ENCODE measurements at places on chromosomes 11 and 22. TPM values are rescaled to one million over a fixed set of nuclear protein-coding genes. Genes with fewer than 3 reads are reported as not detected.

DNA sequence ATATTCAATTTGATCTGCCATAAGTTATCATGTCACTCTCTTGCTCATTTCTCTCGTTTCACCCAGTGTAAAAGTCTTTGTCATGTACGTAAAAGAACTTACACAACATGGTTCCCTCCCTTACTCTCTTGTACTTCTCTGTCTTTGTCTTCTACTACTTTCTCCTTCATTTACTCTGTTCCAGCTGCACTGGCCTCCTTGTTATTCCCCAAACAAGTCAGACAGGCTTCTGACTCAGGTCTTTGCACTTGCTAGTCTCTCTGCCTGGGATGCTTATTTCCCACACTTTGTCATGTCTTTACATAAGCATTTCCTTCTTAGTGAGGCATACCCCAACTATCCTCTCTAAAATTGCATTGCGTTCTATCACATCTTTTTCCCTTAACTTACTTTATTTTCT, 117.3 kb downstream of the CYP2R1 start:
- no peak for DNase-seq

GRCh38 chr11:924406-925157, 1.1 kb upstream of the AP2A2 start:
- DNase-seq = no peak

GRCh38 chr11:93747122-93747521, 5.7 kb downstream of the C11orf54 start:
- DNase-seq = no peak

DNA sequence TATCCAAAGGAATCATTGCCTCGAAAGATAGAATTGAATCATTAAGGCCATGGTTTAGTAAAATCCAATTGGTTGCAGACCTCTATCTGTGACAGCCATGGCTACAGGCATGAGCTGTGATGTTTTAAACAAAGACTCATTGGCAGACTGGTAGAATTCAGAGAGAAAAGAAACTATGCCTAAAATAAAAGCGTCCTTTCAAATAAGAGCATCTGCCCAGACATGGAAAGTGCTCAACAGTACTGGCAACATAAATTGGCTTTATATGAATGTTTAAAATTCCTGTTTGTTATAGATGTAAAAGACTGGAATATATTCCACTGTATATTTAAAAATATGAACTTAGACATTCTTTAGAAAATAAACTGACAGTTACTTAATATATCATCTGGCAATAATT, 2034.2 kb downstream of the LRRC4C start:
- DNase-seq = no peak

DNA sequence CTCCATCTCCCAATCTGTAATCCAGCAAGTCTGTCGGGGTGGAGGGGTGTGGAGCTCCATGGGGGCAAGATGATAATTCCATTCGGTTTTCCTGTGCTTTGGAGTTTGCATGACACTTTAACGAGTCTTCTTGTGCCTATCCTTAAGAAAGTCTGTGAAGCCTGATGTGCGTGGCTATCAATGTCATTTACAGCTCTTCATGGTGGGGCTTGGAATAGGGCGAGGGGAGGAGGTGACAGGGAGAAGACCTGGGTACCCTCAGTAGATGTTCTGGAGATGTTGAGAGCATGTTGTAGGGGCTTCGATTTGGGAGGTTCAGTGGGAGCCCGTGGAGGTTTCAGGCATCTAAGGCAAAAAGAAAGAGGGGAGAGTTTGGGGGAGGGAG, 579 bp upstream of the PHLDB1 start:
- DNase-seq = no peak

- DNase-seq = no peak
These were observed 24.0 kb downstream of the SWAP70 start for GRCh38 chr11:9687711-9688477.

DNA sequence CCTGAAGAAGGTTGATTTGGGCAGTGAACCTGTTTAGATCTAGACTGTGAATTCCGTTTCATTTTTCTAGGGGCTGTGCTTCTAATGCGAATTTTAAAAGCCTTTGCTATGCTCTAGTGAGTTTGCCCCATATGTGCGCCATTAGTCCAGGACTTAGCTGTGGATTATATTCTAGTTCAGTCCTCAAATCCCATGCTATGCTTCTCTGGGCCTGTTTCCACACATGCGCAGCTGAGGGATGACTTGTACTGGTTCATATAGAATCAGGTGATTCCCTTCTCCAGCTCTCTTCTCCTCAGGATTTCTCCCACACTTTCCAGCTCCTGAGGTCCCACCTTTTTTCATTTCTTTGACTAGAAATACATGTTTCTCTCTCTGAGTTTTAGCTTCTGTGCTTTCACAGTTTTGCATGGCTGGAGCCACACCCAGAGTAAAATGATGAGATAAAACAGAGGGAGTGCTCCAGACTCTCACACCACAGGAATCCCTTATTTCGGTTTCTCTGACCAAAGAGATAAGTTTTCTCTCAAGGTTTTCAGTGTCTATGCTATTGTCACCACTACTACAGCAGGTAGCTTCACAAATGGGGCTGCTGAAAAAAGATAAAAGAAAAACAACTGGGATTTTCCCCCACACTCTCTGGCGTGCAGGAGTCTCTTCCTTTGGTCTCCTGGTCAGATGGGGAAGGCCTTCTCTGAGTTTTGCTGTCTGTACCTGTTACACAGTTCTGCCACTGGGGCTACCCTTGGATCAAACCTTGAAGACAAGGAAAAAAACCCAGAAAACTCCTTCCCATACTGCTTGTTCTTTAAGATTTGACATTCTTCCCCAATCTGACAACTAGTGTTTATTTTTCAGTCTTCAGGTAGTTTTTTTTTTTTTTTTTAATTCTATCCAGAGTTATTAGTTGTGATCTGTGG, 96.2 kb upstream of the TEAD1 start:
- DNase-seq = no peak

The PATE2 gene
- not detected for total RNA-seq

GRCh38 chr11:108142304-108142703, 20.9 kb downstream of the ACAT1 start:
- no peak for DNase-seq

GRCh38 chr22:31969789-31970489, 25.6 kb downstream of the YWHAH start:
- DNase-seq = peak; percentile 82

DNA sequence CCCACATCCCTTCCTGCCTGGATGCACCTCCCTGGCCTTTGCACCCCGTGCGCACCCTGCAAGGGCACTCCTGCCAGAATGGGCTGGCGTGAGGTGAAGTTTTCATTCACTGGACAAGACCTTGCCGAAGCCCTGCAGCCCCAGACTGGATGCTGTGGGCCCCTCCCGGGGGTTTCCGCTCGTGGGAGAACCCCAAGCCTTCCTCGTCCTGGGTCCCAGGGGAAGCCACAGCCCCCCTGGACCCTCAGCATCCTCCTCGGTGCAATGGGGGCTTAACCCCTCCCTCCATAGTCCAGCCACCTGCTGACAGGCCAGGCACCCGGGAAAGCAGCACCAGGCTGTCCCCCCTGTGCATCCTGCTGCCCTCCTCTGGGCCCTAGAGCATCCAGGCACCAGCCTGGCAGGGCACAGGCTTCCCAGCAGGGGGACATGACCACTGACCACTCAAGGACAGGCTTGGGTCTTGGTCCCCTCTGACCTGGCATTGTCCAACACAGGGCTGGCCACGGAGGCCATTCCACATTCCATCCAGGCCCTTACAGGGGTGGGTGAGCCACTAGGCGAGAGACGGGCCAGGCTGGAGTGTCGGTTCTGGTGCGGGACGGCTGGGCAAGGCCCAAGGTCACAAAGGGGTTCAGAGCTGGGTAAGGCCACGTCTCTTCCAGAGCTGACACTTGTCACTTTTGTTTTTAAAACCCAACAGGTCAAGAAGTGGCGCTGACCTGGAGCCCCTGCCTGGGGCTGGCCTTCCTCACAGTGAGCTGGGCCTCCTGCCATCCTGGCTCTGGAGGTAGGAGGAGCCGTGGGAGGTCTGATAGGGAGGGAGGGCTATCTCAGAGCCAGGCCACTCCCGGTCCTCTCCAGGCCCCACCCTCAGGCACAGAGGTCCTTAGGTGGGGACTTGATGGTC, 41.5 kb upstream of the PPARA start:
- DNase-seq = no peak

DNA sequence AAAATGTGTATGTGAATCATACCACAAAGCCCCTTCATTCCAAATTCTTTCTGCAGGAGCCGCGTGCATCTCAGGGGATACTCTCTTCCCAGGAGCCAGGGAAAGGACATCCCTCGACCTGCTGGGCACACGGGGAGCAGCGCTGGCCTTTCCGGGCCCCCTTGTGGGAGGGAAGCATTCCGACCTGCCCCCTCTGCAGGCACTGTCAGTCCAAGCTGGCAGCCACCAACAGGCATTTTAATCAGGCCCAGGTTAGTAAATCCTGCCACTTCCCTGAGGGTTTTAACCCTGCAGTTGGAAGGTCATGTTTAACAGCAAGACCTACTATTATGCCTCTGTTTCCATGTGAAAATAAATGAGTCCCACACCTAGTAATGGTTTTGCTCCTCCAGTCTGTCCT, 391.5 kb downstream of the SHANK2 start:
- no peak for DNase-seq

The RAB39A gene
- total RNA-seq = 0.71 TPM
